ENCODE measurements at places on chromosomes 16 and 17.

DNA sequence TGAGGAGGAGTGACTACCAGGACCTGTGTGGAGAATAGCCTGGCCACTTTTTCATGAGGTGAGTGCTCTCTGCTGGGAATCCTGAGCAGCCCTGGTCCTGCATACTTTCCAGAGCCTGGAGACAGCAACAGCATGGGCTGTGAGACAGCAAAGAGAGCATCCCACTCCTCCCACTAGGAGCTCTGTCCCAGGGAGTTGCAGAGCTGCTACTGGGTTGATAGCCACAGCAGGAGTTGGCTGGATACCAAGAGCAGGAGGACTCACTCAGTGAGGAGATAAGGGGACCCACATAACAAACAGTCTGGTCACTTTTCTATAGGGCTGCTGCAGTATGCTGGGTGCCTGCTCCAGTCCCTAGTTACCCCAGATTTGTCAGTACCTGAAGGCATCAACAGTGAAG, 439.3 kb upstream of the CDH8 start:
- DNase-seq = no peak

DNA sequence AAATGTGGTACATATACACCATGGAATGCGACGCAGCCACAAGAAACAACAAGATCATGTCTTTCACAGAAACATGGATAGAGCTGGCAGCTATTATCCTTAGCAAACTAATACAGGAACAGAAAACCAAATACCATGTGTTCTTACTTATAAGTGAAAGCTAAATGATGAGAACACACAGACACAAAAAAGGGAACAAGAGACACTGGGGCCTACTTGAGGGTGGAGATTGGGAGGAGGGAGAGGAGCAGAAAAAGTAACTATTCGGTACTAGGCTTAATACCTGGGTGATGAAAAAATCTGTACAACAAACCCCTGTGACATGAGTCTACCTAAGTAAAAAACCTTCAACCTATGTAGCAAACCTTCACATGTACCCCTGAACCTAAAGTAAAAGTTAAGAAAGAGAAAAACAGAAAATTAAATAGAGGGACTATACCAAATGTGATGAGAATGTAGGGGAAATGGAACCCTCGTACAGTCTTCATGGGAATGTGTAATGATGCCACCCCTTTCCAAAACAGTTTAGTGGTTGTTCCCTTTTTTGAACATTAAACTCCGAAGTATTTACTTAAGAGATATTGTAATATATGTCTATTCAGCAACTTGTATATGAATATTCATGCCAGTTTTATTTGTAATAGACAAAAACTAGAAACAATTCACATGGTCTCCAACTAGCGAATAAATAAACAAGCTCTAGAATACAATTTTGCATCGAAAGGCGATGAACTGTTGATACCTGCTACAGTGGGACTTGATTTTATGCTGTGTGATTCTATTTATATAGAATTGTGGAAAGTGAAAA, 33.9 kb downstream of the AHSP start:
- DNase-seq = no peak

GRCh38 chr17:7322520-7323194, 6.5 kb downstream of the NEURL4 start:
- no peak for DNase-seq

- DNase-seq = peak; percentile 38
Observed at GRCh38 chr16:4064950-4065352, 51.3 kb downstream of the ADCY9 start.

DNA sequence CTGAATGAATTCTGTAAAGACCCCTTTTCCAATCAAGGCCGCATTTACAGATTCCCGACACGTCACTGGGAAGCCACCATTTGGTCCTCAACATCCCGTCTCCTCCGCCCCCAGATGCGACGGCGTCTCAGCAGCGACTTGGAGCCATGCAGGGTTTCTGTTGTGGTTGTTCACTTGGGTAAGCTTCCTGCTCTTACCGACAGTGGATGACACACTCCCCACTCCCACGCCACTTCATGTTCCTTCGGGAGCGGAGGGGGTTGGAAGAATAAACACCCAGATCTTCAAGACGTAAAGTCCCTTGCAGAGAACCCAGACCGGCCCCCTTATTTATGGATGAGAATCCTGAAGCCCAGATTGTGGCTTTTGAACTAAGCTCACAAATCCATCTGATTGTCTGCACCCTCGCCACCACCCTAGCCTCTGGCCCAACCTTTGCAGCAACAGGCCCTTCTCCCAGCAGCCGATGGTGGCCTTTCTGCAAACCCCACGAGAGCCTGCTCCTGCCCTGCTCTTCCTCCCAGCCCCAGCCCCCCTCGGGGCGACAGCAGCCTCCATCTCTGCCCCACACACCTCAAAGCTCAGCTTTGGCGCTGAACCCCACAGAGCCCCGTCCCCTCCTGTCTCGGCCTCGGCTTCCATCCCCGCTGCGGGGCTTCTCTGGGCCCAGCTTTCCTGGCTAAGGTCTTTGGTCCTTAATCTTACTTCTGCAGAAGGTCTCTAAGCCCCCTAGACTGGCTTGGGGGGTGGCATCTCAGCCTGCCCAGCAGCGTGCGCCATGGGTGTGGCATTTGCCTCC, 19.0 kb upstream of the OSGIN1 start:
- no peak for DNase-seq

DNA sequence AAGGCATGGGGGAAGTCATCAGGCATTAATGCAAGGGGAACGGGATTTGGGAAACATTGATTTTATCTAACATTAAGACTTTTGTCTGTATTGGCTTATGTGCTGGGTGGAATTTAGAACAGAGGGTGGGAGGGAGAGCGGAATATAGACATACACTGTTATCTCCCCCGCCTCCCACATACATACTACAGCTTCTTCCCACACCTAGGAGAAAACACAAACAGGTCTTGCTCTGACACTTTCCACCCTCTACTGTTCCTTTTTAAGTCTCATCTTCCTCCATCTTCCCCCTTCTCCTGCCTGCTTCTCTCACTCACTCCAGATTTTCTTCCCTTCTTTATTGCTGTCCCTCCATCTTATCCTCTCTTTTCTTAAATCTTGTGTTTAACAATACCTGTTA, 425 bp downstream of the OR4D1 start:
- no peak for DNase-seq

- peak; percentile 28 for DNase-seq
Observed at GRCh38 chr16:1378804-1379303, 27.1 kb downstream of the GNPTG start.

DNA sequence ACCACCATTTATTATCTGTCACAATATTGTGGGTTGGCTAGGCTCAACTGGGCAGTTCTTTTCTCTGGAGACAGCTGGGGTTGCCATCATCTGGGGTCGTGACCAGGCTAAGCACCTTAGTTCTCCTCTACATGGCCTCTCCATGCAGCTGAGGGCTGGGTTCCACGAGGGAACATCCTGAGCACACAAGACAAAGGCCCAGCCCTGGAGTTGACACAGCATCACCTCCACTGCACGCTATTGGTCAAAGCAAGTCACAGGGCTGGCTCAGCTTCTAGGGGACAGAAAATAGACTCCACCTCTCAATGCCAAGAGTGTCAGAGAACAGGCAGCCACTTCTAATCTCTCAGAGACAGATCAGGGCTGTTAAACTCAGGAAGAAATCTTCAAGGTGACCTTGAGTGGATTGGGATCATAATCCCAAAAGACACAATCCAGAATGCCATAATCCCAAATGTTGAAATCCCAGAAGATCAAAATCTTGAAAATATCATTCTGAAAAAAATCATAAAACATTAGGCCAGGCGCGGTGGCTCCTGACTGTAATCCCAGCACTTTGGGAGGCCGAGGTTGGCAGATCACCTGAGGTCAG, 13.0 kb upstream of the USP10 start:
- DNase-seq = no peak

- no peak for DNase-seq
Observed at GRCh38 chr16:66996983-66997358, 8.6 kb downstream of the CES4A start.

- no peak for DNase-seq
Observed at GRCh38 chr17:382644-383533, 30.3 kb upstream of the RPH3AL start.

- no peak for DNase-seq
Observed at GRCh38 chr17:4073983-4074830, 68.6 kb downstream of the ZZEF1 start.

- no peak for DNase-seq
Observed at GRCh38 chr16:55491691-55492090, 12.7 kb downstream of the MMP2 start.

DNA sequence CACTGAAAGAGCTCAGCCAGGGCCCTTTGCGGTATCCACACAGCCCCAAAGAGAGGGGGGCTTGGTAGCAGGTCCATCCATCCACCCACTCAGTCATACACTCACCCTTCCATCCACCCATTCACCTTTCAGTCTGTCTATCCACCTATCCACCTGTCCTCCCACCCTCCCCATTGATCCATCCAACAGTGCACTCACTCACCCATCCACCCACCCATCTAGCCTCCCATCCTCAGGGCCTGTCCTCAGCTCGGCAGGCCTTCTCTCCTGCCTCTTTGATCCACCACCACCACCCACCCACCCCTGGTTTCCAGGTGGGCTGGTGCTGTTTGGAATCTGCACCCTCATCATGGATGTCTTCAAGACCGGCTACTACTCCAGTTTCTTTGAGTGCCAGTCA, 1.2 kb downstream of the OTOP2 start:
- no peak for DNase-seq

DNA sequence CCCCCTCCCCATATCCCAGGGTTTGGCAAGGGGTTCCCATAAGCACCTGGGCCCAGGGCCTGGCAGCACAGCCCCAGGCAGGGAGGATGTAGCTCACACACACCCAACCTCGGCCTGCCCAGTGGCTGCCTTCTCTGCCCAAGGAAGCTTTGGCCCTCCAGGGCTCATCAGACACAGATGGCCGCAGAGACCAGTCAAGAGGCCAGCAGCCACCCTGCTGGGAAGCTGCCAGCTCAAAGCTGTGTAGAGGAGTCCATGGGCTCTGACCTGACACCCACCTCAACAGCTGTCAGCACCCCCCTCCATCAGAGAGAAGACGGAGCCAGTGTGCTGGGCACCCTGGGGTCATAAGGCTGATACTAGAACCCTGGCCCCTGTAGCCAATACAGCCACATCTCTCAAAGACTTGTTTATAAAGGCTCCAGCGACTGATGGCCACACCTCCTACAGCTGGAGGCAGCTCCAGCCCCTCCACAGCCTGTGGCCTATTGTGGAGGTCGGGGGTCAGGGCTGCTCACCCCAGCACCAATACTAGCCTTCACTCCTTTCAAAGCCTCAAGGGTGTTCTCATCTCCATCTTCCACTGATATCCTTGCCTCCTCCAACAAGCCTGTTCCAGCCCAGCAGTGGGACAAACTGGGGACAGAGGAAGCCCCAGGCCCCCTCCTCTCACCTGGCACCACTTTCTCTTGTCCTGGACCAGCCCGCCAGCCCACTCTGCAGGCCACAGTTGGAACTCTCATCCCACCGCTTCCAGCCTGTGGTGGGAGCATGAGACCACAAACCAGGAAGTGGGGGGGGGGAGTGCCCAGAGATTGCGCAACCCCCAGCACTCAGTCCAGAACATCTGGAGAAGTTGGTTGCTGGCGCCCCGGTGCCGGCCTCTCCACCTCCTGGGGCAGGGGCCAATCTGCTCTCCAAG, 2.2 kb upstream of the MPG start:
- DNase-seq = no peak

DNA sequence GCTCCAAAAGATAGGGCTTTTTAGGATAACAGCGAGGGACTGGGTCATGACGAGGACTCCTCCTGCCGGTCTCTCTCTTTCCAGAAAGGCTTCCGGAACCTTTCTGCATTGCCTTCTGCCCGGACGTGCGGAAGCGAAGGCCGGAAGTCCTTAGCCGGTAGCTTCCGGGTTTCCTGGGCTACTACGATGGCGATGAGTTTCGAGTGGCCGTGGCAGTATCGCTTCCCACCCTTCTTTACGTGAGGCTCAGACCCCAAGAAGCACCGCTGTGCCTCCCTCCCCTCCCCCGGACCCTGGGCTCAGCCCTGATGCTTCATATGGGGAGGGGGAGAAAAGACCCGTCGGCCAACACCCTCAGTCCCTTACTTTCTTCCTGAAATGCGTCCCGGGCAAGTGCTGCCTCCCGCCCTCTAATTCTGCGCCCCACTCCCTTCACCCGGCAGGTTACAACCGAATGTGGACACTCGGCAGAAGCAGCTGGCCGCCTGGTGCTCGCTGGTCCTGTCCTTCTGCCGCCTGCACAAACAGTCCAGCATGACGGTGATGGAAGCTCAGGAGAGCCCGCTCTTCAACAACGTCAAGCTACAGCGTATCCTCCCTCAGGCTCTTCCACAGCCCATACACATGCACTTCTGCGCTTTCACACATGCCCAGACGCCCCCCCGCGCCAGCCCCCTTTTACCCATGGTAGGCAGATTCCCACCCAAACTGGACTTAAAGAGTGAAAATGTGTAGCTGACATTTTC, at the start of gene VPS25:
Gene VPS25, plus strand, starts transcription at position 160 of the 746 bp plus-strand sequence. Its CDS starts 27 bp downstream, at position 187.
- DNase-seq = peak; percentile 75

GRCh38 chr17:79180358-79181005, 105.9 kb downstream of the ENGASE start:
- DNase-seq = no peak

DNA sequence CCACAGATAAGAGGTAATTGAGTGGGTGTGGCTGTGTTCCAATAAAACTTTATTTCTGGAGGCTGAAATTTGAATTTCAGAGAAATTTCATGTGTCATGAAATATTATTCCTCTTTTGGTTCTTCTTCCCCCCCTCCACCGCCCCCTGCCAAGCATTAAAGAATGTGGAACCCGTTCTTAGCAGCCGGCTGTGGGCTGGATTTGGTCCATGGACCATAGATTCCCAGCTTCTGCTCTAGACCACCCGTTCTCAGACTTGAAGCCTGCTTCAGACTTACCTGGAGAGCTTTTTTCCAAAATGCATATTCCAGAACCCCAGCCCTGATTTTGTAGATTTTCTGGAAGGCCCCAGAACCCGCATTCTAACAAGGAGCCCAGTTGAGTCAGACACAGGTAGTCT, 15.1 kb upstream of the LASP1NB start:
- DNase-seq = no peak

DNA sequence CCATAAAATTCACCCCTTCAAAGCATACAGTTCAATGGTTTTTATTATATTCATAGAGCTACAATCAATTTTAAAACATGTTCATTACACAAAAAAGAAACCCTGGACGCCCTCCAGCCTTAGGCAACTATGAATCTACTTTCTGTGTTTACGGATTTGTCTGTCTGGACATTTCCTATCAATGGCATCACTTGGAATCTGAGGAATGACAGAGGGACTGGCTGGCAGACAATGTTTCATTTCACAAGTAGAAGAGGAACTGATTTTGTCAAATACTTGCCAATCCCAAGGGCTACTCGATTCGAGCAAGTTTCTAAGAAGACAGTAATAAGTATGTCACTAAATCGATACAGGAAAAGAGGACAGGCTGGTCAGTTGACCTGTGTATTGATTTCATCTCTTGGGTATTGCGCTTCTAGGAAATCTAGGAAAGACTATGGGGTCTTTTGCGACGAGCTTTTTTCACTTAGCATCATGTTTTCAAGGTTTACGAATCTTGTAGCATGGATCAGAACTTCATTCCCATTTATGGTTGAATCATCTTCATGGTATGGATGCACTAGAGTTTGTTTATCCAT, 56.6 kb downstream of the RGS9 start:
- no peak for DNase-seq

All from CD4-positive, alpha-beta T cell treated with Interleukin-6 at 100 ng/mL for 8 hours (primary cell).